ENCODE measurements at places on chromosomes 1 and 21. TPM values are rescaled to one million over a fixed set of nuclear protein-coding genes. Genes with fewer than 3 reads are reported as not detected.

DNA sequence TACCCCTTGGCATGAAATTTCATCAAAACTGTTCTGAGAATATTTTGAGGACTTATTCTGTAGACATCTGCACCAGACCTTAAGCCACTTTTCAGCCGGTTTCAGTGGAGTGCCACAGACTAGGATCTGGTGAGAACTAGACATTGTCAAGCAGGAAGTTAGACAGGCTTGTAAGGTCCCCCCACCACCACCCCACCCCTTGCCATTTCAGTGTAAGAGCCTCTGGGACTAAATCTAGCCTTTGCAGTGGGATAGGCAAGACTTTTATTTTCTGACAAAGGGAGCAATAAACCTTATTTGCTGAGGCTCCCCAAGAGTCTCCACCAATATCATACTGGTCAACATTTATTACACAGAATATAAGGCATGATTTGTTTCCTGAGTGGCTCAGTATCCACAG is 77.9 kb upstream of the EXO1 start:
- no peak for DNase-seq

- DNase-seq: no peak
These were observed 70.9 kb upstream of the FAM78B start for GRCh38 chr1:166237675-166238074.

DNA sequence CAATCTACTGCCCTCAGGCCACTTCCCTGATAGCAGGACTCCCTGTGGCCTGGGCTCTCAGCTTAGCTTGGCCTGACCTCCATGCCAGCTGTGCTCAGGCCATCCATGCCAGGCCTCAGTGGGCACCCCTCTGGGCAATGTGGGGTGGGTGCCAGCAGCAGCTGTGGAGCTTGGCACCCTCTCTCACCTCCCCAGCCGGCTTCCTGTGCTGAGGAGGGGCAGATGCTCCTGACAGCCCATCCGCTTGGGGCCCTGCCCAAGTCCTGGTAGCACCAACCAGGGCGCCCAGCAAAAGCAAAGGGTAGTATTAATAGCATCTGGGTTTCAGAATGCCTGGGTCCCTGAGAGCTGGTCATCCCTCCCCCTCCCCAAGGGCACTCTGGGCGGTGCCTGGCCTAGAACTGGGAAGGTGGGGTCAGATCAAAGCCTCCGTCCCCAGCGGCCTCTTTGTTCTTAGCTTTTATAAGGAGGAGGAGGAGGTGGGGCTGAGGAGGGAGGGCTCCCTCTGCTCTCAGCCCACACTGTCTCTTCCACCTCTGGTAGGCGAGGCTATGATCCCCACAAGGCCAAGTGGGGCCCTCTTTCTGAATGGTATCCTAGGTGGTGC is 6.1 kb downstream of the EFNA4 start:
- DNase-seq: no peak

DNA sequence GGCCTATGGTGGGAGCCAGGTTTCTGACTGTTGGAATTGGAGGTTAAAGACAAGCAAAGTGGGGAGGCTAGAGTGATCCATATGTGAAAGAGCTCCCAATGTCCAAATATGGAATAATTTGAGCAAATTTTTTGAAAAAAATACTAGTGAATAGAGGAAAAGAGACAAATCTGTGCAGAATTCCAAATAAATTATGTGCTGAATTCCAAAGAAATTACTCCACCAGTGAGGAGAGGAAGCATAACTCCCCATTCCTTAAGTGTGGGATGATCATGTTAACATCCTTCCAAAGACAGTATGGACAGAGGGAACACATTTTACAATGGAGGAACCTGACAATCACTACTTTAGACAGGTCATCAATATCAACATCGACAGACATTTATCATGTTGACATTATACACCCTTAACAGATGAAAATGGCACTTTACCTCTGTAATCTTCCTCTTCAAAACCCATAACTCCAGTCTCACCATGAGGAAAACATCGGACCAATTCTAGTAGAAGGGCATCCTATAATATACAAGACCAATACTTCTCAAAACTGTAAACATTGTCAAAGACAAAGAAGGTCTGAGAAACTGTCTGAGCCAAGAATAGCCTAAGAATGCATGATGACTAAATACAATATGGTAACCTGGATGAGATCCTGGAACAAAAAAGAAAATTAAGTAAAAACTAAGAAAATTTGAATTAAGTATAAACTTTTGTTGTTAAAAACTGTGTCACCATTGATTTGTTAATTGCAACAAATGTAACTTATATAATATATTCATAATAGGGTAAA is 71.5 kb upstream of the RGS4 start:
- DNase-seq: no peak

GRCh38 chr1:168312718-168313604 is 32.3 kb downstream of the TBX19 start:
- no peak for DNase-seq

DNA sequence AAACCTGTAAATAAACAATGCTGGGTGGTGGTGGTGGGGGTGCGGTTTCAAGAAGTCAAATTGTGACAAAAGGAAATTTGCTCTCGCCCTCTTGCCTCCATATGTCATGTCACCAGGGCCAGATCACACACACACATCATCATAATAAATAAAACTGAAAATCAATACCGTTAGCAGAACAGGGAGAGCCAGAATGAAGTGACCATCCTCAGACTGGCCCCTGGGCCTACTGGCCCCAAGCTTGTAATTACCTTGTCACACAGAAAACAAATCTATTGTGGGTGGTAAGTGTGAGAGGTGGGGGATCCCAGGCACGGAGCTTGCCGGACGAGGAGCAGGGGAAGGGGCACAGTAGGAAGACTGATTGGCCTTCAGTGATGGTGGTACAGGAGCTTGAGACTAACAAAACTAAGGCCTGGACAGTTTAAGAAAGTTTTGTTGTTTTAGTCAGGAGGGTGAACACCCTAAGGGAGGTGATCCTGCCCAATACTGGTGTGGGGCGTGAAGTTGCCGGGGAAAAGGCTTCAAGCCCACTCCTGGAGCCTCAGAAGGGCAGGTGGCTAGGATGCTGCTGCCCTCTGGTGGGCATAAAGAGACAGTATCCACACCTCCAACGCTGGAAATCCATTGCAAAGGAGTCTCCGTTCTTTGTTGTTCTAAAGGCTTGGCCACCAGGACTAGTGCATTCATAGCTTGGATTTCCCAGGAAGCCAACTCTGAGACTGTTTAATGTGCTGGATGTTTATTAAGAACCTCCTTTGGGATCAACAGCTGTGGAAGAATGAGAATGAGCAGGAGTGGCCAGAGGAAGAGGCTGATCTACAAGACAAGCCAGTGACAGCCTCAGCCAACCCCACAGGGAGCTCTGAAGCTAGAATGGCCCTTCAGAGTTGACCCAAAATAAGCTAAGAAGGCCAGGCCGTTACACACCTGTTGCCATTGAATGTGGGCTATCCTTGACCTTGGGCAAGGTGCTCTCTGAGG is 8.1 kb upstream of the C1orf216 start:
- DNase-seq: no peak

DNA sequence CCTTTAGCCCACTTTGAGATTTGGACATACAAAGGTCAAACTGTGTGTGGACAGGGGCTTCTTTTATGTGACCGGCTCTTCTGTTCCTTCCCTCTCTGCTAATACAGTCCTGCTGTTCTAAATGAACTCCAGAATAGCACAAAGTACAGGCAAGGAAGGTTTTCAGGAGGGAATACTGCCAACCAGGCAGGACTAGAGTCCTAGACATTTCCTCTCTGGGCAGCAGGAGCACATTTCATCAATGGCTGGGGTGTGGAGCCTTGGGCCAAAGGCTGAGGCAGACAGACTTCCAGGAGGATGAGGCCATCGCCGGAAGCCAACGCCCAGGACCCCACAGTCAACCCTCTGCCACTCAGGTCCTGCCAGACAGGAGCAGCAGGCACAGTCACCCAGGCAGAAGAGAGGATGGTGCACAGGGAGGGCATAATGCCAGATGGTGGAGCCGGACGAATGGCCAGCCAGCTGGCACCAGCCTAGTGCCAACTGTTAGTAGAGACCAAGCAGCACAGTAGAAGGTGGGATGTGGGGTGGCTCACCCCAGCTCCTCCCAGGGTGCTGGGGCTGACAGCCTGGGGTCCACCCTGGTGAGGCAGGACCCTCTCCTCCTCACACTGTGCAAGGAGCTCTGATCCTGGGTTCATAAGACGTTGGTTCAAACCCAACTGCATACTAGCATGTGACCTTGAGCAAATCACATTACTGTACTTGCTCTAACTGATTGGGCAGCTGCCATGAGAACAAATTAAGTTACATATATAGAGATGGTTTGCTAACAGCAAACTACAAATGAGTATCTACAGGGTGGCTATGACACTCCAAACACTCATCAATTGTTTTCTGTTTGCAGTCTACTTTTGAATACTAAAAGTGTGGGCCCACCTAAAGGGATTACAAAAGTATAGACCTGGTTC is 410.7 kb downstream of the SIPA1L2 start:
- no peak for DNase-seq

- peak; percentile 67 for DNase-seq
These were observed at the start of gene KCNA3 for GRCh38 chr1:110674337-110675059. Gene KCNA3, minus strand, starts transcription at chr1:110674940. Its CDS starts 131 bp downstream, at chr1:110674809.

UTS2 gene
- not detected for polyA plus RNA-seq

DNA sequence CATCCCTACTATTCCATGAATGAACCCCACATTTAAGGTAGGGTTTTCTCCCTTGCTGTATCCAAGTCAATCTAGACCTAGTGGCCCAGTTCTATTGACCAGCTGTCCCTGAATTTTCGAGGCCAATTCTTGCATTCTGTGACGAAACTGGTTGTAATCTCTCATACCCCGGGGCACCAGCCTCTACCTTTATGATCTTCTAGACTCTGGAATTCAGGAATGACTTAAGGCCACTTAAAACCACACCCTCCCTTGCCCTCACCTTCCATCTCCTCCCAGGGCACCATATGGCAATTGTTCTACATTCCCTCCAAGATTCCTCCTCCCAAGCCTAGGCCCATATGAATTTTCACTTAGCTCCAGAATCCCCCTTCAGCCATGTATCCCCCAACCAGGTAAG is 48.9 kb downstream of the RHOU start:
- DNase-seq: no peak

PROK1 gene
- polyA plus RNA-seq: 0.10 TPM

DNA sequence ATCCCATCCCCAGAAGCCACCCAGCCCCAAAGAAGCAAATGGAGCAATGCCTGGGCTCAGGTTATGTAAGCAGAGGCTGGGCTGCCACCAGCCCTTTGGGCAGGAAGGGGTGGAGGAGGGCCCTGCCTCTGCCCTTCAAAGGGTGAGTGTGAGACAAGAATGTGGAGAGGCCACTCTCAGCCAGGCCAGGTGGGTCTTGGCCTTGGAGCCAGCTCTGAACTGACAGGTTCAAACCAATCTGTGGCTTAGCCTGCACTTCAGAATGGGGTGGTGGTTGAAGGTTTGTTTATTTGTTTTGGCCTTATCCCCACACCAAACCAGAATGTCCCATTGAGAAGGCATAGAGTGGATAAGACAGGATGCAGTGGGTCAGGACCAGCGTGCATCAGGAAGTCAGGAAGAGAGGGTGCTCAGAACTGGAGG is 29.8 kb downstream of the C1orf116 start:
- DNase-seq: peak; percentile 87

DNA sequence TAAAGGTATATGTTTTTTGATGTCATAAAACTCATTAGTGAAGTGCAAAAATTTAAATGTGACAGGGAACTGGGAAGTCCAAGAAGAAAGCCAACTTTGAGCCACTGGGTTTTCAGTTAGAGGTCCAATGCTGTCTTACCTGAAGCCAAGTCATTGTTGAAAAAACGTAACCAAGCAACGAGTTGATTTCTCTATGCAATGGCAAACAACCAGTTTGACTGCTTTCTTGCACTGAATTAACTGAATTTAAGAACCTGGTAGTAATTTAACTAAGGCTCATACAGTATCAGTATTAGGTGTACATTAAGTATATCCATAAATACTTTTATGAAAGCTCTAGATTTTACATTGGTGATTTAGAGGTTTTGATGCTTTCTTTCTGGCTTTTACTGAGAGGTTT is 20.2 kb upstream of the S1PR1 start:
- no peak for DNase-seq

DNA sequence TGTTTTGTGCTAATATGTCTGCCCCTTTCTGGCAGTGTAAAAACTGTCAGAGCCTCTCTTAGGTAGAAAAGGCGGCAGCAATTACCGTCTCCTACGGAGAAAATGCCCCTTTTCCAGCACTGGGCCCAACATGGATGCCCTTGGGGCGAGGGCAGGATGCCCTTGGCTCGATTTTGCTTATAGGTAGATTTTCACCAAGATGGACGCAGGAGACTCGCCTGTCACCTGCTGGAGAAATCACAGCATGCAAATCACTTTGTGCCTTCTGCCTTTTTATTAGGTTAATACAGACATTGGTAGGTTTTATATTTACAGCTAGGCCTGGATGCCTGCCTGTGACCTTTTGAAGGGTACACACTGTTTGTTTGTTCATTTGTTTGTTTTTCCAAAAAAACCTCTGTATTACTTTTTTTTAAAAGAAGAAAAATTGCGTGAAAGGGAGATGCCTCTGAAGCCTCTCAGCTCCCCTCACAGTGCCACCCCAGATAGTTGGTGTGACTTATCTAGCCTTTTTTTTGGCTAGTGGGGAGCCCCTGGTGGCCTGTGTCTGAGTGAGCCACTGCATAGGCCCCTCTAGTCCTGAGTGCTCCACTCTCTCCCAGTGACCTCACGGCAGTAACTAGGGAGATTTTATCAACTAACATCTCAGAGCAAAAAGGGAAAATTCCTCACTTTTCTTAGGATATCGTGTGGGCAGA is 2.5 kb downstream of the ATP1B1 start:
- DNase-seq: no peak
